ENCODE measurements at places on chromosomes 2 and 18.

DNA sequence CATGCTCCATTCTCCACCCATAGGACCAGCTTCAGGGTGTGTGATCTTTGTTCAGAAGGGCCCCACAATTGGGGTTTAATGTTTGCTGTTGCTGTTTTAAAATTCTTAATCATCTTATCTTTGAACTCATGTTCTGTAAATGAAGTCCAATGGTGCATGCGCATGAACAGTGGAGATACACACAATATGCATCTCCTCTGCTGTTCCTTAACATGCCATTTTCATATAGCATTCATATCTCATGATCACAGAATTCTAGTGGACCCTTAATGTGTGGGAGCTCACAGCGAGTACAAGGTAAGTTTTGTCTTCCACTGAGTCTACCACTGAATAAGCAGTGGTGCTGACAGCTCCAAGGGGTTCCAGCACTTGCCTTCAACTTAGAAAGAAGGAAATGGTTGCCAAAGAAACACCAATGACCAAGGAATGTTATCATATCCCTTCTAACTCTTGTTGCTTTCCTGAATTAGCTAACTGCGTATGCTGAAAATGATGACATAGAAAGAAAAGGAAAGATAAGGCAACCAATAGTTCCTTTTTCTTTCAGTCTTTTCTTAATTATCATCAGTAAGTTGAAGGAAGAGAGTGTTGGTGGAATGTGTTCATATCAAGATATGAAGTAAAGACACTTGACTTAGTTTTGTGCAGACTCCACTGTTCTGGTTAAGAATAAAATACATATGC, 258.9 kb upstream of the FBXO11 start:
- DNase-seq: peak; percentile 52

DNA sequence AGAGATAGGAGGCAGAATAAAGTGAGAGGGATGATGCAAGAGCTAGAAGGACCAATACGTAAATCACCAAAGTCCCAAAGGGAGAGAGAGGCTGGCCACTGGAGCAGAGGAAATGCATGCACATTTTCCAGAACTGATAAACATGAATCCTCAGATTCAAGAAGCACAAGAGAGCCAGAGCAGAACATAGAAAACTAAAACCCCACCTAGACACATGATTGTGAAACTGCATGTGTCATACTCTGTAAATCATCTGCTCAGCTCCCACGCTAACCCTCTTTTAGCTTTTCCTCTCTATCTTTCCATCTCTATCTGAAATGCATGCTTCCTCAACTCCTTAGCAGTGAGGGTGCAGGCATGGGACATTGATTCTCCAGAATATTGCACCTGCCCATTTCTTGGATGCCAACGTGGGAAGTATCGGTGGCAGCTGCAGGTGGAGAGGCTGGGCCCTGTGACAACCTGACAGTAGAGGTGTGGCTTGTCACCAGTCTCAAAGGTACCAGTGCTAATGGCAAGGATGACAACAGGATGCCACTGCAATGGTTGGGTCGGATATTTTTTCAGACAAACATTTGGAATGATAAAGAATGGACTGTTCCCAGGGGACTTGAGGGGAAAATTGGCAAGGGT, 89.3 kb upstream of the OTOS start:
- DNase-seq: no peak

DNA sequence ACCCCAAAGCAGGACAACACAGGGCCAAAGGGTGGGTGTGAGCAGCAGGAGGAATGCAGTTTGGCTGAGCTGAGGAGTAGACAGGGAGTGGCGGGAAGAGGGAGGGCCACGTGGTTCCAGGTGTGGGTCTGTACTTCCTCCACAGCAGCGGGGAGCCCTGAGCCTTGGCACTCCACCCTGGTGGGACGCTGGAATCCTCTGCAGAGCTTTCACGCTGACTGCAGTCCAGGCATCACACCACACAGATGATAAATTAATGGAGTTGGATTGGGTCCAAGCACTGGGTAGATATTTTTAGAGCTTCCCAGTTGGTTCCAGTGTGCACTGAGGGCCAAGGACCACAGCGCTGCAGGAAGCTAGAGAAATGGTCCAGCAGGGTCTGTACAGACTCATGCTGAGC, 67.0 kb upstream of the TMEM200C start:
- DNase-seq: no peak

DNA sequence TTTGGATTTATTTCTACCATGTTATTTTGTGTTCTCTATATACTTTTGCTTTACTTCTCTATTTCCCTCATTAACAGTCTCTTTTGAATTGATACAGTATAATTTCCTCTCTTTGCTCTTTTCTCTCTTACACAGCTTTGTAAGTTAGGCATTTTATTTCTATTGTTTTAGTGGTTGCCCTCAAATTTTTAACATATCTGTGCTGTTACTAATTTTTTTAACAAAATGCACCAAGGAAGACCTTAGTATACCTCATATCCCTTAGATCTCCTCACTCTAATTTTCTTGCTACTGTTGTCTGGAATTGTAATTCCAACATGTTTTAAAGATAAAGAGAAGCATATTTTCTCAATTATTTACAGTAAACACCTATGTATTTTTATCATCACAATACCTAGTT, 416.8 kb upstream of the SLC14A2 start:
- no peak for DNase-seq

GRCh38 chr18:79955302-79956075, 4.0 kb upstream of the SLC66A2 start:
- DNase-seq: no peak

- no peak for DNase-seq
Observed at GRCh38 chr2:240765007-240765406, 55.0 kb downstream of the KIF1A start.

GRCh38 chr2:96325884-96326255, 753 bp downstream of the ITPRIPL1 start:
- no peak for DNase-seq

DNA sequence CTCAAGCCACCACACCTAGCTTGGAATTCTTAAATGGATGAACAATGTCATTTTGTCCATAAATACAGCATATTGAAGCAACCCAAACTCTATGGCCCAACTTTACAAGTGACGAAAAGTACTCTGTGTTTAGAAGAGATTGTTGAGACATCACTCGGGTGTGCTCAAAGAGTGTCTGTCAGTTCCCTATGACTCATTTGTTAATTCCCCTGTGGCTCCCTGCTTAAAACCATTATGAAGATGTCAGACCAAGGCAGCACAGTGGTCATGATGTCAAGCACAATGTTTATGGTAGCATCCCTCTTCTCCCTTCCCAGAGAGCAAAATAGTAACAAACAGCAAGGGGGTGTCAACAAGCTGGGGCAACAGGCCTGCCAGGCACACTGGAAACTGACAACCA, 3.0 kb downstream of the LYG1 start:
- DNase-seq: no peak

DNA sequence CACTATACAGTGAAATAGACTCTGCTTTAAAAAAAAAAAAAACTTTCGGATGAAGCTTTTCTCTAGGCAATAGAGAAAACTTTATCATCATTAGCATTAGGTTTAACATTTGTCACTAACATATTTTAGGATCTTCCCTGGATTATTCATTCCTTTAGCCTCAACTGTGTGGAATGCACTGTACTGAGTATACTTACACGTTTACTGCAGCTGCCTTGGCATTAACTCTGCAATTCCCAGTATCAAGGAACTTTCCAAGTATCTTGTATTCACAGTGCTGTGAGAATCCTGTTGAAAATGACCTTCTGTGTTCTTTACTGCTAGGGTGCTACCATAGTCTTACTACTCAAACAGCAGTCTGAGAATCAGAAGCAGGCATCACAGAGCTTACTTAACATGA, 328.2 kb upstream of the COL3A1 start:
- no peak for DNase-seq

- no peak for DNase-seq
Observed at GRCh38 chr2:92074549-92074898, 2796.7 kb upstream of the TEKT4 start.

DNA sequence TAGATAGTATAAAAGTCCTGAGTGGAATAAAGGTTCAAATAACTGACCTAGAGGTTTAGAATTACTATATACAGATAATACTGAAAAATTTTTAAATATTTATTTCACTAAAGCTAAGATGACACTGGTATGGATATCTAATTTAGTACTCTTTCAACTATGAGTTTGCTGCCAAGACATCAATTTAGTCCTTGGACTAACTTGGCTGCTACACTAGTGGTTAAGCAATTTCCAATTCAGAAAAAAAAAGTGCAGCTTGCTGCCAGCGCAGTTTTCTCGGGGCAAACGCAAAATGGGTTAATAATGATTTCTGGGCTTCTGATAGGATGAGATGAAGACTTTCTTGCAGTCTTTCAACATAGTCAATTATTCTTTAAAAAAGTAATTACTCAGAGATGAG, 10.8 kb downstream of the BUB1 start:
- no peak for DNase-seq

- no peak for DNase-seq
Observed at GRCh38 chr2:239706367-239706766, 305.5 kb upstream of the HDAC4 start.

GRCh38 chr2:216784456-216784855, 75.4 kb downstream of the TNP1 start:
- no peak for DNase-seq

GRCh38 chr2:110858135-110858725, 125.9 kb downstream of the ACOXL start:
- DNase-seq: no peak

GRCh38 chr2:108139521-108139920, 100.2 kb upstream of the SULT1C3 start:
- no peak for DNase-seq

GRCh38 chr2:69635432-69635831, 8.1 kb downstream of the AAK1 start:
- no peak for DNase-seq

DNA sequence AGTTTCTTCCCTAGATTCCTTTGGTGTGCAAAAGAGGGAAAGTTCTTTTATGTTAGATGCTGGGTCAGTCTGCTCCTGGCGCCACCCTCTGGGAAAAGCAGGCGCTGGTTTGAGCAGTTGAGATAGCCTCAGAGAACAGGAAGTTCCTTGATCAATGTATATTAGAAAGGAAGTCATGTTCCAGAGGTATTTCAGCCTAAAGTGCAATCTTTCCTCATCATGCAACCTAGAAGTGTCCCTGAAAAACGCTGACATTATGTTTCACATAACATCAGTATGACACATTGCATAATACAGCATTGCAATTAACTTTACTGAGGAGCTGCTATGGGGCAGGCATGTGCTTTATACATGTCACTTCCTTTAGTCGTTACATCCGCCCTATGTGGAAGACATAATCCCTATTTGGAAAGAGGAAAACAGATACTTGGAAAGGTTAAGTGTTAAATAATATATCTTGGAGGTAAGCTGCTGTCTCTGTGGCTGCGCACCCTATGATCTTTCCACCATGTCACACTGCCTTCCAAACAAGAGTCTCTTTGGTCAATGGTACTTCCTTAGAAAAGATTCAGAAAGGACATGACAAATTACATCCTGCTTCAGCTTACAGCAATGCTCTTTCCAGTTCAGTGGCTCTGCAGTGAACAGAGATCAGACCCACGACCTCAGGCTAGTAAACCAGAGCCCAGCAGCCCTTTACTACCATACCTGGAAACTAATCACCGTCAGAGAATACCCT, 369.7 kb downstream of the RAD51AP2 start:
- DNase-seq: no peak

DNA sequence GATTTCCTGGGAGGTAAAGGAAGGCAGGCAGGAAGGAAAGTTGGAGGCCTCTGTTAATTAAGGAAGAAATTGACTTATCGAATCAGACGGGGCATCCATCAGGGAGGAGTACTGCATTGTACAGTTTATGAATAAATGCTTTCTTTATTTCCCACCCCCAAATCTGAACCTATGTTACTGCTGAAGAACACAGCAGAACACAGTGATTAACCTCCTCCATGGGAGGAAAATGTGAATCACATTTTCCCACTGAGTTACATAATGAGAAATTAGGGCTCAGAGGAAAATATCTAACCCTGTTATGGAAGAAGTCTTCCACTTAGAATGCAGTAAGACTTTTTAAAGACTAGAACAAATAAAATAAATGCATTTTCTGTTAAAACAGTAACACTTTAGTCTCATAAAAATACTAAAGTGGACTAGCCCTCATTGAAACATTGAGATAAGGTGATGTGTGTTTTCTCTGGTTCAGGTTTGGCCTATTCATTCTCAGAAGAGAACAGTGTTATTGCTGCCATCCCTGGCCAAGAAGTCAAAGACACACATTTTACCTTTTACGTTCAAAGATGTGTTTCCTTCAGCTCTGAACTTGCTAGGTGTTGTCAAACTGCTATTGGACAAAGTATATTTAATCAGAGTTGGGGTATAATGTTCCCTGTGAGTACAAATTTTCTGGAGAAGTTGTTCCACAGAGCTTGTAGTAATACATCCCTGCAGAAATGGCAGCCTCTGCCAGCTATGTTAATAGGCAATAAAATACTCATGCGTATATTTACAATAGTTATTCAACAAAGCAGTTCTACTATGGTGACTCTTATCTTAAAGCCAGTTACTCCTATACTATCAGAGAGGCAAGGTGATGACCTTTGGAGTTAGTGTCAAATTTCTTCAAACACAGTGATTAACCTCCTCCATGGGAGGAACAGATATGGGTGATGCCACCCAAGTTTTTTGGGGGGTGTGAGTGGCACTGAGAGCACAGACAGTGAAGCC, 11.1 kb downstream of the DNAH6 start:
- DNase-seq: no peak

DNA sequence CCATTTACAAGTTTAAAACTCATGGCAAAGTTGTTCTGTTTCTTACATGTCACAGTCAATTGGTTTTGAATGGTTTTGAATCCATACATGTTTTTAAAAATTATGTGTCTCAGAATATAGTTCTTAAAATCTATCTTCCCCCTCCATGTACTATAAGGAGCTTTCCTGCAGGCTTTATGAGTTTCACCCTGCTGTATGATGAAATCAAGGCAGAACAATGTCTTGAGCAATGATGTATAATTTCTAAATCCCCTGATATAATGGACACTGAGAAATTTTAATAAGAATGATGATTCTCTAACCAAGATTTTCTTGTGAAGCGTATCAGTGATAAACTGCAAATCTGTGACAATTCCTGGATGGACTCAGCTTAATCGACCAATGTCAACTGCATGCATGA, 10.6 kb upstream of the ZNF516 start:
- no peak for DNase-seq

DNA sequence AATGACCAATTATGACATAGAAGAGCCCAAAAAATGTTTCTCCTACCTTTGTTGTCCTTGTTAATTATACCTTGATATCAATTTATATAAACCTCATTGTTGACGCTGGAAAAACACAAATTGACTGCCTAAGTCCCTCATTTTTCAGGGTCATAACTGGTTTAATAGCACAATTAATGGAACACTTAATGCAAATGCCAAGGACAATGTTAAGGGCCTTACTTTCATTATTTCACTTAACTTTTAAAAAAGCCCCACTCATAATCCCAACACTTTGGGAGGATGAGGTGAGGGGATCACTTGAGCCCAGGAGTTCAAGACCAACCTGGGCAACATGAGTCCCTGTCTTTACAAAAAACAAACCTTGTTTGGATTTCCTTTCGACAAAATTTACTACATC, 3.5 kb upstream of the STPG4 start:
- DNase-seq: no peak

DNA sequence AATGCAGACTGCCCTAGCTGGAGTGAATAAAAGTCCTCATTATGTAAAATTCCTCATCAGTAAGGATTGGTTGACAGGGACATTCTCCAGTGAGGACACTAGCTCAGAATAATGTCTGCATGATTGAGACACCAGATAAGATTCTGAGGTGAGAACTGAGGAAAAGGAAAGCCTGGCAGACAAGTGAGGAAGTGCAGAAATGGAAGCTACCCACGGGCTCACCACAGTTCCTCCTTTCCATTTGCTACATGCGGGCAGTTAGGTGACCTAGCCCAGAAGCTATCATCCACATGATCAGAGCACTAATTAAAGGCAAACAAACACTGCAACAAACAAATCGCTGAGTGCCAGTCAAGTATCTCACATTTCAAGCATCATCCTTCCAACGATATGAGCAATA, 27.7 kb downstream of the NETO1 start:
- DNase-seq: no peak
